ENCODE measurements at places on chromosomes 1 and 21. TPM values are rescaled to one million over a fixed set of nuclear protein-coding genes. Genes with fewer than 3 reads are reported as not detected.

DNA sequence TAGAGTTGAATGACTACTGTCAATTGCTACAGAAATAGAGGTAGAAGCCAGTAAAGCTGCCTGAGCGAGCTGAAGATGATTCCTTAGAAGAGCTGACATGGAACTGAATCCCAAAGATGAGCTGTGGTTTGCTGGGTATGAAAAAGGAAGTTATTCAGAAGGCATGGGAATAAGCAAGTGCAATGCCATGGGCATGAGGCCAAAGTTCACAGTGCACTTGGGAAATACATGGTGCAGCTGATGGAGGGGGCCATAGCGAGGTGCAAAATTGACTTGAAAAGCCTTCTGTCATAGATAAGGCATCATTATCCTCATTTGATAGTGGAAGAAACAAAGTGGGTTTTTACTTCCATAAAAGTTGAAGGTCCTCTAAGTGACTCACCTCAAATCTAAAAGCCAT lies 88.6 kb downstream of the NEK7 start:
- DNase-seq: no peak

GRCh38 chr1:151606857-151607256 lies 5.0 kb upstream of the SNX27 start:
- DNase-seq: no peak

- DNase-seq: no peak
Measured at GRCh38 chr1:180519846-180520245, 17.5 kb upstream of the ACBD6 start.

DNA sequence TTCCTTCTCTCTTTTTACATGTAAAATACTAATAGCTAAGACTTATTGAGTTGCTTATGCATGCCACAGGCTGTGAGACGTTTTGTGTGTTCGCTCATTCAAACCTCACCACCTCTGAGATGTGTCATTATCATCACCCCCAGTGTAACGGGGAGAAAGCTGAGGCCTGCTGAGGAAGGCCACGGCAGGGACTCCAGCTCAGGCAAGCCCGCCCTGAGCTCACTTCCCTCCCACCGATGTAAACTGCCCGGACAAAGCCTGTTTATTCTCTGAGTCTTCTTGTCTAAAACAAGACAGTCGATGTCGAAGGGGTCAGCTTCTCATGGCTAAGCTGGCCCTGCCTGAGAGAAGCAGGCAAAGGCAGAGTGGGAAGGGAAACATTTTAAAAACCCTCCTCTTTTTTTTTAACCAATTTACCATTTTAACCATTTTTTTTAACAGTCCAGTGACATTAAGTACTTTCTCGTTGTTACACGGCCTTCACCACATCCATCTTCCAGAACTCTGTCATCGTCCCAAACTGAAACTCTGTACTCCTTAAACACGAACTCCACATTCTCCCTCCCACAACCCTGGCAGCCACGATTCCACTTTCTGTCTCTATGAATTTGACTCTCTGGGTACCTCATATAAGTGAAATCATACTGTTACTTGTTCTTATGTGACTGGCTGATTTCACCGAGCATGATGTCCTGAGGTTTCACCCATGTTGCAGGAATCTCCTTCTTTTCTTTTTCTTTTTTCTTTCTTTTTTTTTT lies 204.8 kb upstream of the GALNT2 start:
- no peak for DNase-seq

DNA sequence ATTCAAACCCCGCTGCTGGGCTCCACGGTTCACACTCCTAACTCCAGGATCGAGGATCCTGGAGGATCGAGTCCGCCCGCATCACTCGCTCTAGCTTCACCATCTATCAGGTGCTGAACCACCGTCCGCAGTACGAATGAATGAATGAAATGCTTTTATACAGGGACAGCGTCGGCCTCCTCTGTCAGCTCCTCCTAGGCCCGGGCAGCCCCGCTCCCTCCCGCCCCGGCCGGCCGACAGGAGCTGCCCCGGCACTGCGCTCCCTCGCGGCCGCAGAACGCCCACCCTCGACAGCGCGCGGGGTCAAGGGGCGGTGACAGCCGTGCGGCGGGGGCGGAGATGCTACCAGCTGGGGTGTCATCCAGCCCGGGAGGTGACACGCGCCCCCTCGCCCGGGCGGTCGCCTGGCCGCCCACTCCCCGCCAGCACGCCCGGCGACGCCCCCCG lies 520 bp downstream of the ZBTB17 start:
- DNase-seq: peak; percentile 52

- DNase-seq: no peak
Measured at GRCh38 chr1:6989212-6990159, 204.2 kb downstream of the CAMTA1 start.

TNFAIP8L2 gene
- 10.1 TPM for total RNA-seq

GRCh38 chr1:19313961-19314882 lies 2.1 kb downstream of the SLC66A1 start:
- no peak for DNase-seq

DNA sequence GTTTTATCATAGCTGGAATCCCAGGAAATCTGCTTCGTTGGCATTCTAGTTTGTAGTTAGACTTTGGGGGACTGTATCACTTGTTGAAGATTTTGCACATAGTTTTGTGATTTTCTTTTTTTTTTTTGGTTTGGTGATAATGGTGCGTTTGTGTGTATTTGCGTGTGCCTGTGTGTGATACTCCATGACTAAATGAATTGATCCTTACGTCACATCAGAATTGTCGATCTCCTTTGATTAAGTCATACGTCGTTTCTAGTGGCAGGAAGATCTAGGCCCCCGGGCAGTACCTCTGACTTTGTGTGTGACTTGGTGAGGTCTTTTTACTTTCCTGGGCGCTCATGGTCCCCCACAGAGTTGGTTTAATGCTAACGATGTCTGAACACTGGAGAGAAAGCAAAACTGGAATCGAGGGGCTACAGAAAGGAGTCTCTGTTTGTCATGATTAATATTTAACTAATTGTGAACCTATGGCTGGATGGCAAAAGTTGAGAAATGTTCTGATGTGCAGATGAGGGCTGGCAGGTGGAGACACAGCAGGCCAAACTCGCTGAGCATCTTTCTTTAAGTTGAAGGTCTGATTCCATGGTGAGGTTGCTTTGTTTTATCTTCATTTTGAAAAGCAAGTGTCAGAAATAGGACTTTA lies 2.4 kb downstream of the RASSF5 start:
- DNase-seq: no peak

GPR25 gene
- not detected for total RNA-seq

DNA sequence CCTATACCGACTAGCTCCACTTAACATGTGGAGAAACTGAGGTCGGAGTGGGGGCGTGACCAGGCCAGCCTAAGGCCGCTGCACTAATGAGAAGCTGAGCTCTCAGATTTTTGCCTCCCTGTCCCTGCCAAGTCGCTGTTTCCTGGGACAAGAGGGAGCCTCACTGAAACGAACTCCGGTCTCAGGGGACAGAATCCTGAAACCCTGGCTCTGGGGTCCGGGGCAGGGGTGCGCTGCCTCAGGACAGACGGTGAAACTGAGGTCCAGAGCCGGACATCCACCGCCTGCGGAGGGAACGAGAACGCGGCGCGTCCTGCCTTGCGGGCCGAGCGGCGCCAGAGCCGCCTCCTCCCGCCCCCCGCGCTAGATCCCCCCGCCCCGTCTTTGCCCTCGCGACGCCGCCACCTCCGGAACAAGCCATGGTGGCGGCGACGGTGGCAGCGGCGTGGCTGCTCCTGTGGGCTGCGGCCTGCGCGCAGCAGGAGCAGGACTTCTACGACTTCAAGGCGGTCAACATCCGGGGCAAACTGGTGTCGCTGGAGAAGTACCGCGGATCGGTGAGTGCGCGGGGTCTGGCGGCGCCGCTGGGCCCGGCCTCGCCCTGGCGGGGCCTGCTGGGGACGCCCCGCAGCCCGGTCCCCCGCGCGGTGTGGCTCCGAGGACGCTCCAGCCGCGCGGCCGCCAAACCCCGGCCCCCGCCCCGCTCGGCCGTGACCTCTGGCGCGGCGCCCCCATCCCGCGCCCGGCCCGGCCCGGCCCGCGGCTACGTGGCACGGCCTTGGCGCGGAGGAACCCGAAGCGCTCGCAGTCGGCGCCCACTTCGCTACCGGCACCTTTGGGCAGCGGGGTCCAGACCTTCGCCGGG lies at the start of gene GPX7:
GPX7 (plus strand) TSS at position 381 of the 865 bp plus-strand sequence; CDS start at position 420, 39 bp downstream.
- peak; percentile 55 for DNase-seq

GRCh38 chr1:201369209-201369608 lies 8.3 kb downstream of the TNNT2 start:
- no peak for DNase-seq

DNA sequence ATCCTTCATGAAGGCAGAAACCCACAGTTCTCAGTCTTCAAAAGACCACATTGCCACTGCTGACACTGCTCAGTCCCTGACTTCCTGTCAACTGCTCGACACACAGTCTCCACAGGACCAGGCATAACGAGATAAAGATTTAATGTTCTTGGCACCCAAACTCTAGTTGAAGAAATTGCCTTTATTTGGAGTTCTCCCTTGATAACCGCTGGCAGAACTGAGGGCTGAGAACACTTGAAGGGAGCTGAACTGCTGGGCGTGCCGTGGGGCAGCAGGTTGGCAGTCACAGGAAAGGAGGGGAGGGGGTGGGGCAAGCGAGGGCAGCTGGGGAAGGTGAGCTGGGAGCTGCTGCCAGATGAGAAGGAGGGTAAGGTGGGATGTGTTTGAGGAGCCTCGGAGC lies 15.9 kb downstream of the HENMT1 start:
- DNase-seq: peak; percentile 48

DNA sequence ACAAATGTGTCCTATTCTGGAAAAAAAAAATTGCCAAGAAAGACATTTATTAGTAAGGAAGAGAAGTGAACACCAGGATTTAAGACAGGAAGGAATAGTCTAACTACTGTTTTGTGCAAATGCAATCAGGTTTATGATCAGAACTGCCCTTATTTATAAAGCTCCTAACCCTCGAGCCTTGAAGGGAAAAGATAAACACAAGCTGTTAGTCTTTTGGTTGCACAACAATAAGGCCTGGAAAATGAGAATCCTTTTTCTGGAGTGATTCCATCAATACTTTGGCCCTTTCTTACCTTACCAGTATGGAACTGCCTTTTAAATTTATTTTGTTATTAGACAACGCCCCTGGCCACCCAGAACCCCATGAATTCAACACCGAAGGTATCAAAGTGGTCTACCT lies 52.9 kb downstream of the SNRPE start:
- no peak for DNase-seq
